ENCODE measurements at places on chromosomes 12 and 14. TPM values are rescaled to one million over a fixed set of nuclear protein-coding genes. Genes with fewer than 3 reads are reported as not detected.

GRCh38 chr12:24044941-24045703 lies 95.7 kb upstream of the SOX5 start:
- DNase-seq, result no peak
- H3K36me3 ChIP-seq, result no peaks in the 10 kb centered on the region
- no peaks in the 10 kb centered on the region for H3K27me3 ChIP-seq
- H3K27ac ChIP-seq, result no peak overlapping the region
- no peak overlapping the region for H3K4me3 ChIP-seq
- peaks cover 5% of the 10 kb centered on the region for H3K4me1 ChIP-seq

CACNA1C gene
- total RNA-seq, result 0.27 TPM

DNA sequence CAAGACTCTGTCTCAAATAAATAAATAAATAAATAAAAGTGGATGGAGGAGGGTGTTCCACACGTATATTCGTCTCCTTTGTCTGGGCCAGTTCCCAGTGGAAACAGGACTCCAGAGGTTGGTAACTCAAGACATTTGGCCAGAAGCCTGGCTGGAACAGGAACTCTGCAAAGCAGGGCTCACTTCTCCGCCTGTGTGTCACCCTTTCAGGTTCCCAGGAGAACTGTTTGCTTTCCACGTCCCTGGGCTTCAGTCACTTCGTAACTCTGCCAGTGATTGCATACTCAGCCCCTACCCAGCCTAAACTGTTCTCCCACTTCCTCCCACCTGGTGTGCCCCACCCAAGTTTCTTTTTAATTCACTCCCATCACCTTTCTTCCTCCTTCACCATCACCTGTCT lies 7.0 kb upstream of the UBE2N start:
- peaks cover 22% of the 10 kb centered on the region for H3K4me1 ChIP-seq
- H3K36me3 ChIP-seq, result no peaks in the 10 kb centered on the region
- H3K27me3 ChIP-seq, result peaks cover 6% of the 10 kb centered on the region
- DNase-seq, result no peak
- peak overlapping the region; percentile 28 for H3K4me3 ChIP-seq
- peak overlapping the region; percentile 44 for H3K27ac ChIP-seq

DNA sequence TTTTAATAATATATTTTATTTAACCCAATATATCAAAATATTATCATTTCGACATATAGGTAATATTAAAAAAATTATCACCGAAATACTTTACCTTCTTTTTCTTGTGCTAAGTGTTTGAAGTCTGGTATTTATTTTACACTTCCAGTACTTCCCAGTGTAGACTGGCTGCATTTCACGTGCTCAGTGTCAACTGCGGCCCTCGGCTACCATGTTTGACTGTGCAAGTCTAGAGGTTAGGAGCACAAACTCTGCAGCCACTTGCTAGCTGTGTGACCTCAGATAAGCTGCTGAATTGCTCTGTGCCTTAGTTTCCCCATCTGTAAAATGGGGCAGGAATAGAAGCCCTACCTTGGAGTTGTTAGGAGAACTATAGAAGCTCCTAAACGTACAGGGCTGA lies 42.3 kb upstream of the ESRRB start:
- no peaks in the 10 kb centered on the region for H3K4me1 ChIP-seq
- no peaks in the 10 kb centered on the region for H3K36me3 ChIP-seq
- H3K4me3 ChIP-seq, result no peak overlapping the region
- DNase-seq, result no peak
- H3K27me3 ChIP-seq, result peaks cover 26% of the 10 kb centered on the region

SPSB2 gene
- total RNA-seq, result 4.7 TPM

- H3K36me3 ChIP-seq, result no peaks in the 10 kb centered on the region
- no peak for DNase-seq
- H3K27ac ChIP-seq, result no peak overlapping the region
- H3K27me3 ChIP-seq, result no peaks in the 10 kb centered on the region
- H3K4me1 ChIP-seq, result peaks cover 26% of the 10 kb centered on the region
- H3K4me3 ChIP-seq, result no peak overlapping the region
Measured at GRCh38 chr14:64683264-64683663, 21.0 kb upstream of the PLEKHG3 start.

SMIM41 gene
- not detected for total RNA-seq

SYNE3 gene
- 44.1 TPM for total RNA-seq

DNA sequence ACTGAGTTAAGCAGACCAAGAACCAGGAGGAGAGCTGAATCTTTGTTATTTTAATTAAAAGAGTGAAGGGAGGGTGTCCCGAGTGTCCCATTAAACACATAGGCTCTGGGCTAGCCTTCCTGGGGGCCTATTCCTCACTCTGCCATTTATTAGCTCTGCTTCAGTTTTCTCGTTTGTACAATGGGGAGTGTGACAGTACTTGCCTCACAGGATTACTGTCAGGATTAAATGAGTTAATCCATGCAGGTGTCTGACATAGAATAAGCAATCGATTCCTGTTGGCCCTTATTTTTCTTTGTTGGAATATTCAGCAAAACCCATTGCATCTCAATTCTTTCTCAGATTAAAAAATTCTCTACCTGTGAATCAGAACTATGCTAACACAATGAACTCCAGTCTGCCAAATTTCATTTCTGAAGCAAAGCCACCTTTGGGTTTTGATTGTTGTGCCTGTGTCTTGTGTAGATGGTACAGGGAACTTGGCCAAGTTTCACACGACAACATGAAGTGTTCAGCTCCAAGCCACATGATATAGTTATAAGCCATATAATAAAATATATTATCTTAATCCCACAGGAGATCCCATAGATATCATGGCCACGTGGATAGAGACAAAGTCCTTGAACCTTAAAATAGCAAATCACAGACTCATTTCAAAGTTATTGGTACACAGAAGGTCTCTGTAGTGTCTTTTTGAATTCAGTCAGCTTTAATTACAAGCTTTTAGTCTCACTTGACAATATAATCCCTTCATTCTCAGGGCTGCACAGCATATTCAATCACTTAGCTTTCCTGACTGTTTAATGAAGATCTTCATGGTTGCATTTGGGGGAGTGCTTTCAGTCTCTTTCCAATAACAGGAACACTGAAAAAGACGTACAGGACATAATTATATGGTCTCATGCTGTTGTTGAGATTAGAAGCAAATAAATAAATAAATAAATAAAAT lies 34.4 kb upstream of the CRY1 start:
- H3K27me3 ChIP-seq, result peaks cover 8% of the 10 kb centered on the region
- H3K4me3 ChIP-seq, result no peak overlapping the region

GRCh38 chr12:30568453-30568852 lies 127.2 kb downstream of the IPO8 start:
- no peak for DNase-seq
- H3K27me3 ChIP-seq, result no peaks in the 10 kb centered on the region
- no peaks in the 10 kb centered on the region for H3K36me3 ChIP-seq

DNA sequence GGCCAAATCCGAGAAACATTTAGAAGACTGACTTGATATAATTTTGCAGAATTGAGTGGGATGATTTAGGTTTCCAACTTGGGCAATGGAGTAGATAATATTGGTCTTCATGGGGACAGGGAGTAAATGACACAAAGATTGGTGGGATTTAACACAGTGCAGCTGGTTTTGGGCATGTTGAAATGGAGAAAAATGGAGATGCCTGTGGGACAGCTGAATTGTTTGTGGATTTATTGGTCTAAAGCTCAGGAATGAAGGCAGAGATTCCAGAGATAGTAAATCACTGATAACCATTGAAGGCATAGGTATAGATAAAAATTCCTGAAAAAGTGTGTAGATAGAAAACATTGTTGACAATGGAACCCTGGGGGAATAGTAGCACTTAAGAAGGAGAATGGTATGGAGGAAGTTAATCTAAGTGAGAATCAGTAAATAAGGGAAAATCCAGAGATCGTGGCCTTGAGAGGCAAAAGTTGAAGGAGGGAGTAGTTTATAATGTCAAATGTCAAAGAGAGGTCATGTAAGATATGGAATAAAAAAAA lies 120.9 kb upstream of the ATP2B1 start:
- H3K4me1 ChIP-seq, result no peaks in the 10 kb centered on the region
- no peak for DNase-seq
- H3K36me3 ChIP-seq, result no peaks in the 10 kb centered on the region
- no peak overlapping the region for H3K27ac ChIP-seq

- no peaks in the 10 kb centered on the region for H3K36me3 ChIP-seq
- no peak overlapping the region for H3K27ac ChIP-seq
- no peak overlapping the region for H3K4me3 ChIP-seq
- no peaks in the 10 kb centered on the region for H3K27me3 ChIP-seq
- no peaks in the 10 kb centered on the region for H3K4me1 ChIP-seq
- no peak for DNase-seq
Measured at GRCh38 chr12:69966409-69966808, 141.4 kb downstream of the MYRFL start.

DNA sequence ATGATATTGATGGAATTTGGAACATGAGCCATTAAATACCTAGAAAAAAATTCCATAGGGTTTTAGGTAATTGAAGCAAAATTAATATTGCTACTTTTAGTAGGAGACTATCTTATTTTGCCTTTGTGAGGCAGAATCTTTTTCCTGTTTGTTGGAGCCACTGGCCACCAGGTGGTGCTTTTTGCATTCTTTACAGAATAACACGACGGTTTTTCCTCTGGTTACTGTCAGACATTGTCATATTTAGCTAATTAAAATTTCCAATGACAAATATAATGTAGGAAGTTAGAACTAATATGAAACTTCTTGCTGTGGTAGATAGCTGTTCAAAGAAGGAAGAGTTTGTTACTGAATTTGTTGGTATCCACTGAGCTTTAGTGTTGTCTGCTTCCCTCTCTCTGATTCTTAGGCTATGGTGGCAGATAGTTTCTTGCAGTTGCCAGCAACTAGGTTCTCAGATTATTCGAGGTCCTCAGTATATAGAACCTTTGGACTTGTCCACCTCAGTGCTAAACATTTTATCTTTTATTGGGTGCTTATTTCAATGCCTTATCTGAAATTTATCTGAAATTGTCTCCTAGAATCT lies 25.7 kb downstream of the RAB21 start:
- H3K27ac ChIP-seq, result no peak overlapping the region
- DNase-seq, result no peak
- peaks cover 11% of the 10 kb centered on the region for H3K4me1 ChIP-seq
- H3K4me3 ChIP-seq, result no peak overlapping the region
- no peaks in the 10 kb centered on the region for H3K27me3 ChIP-seq
- H3K36me3 ChIP-seq, result peaks cover 18% of the 10 kb centered on the region

FSCB gene
- total RNA-seq, result not detected

DNA sequence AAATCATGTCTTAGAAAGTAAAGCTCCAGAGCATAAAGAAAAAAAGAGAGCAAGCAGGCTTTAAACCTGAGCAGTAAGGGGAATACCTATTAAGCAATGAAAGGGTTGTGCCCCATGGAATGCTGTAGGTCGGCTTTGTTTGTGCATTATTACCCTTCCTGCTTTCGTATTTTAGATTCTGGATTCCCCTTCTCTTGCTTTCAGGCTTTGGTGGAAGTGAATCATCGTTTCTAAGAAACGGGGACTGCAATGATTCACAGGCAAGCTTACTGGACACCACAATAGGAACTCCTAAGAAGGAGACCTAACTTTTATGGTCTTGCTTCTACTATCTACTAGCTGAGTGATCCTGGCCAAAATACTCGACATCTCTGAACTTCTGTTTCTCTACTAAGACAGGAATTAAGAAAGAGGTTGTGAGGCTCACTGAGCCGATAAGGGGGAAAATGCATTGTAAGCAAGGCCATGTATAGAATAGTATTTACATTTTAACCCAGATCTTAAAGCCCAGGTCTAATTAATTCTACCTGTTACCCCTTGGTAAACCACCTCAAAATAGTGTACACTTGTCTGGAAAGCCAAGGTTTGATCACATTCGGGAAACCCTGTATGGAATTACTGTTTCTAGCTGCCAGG lies 1.2 kb upstream of the BMAL2 start:
- H3K4me1 ChIP-seq, result peaks cover 60% of the 10 kb centered on the region
- peak overlapping the region; percentile 92 for H3K4me3 ChIP-seq
- peak overlapping the region; percentile 90 for H3K27ac ChIP-seq
- peak; percentile 46 for DNase-seq

DNA sequence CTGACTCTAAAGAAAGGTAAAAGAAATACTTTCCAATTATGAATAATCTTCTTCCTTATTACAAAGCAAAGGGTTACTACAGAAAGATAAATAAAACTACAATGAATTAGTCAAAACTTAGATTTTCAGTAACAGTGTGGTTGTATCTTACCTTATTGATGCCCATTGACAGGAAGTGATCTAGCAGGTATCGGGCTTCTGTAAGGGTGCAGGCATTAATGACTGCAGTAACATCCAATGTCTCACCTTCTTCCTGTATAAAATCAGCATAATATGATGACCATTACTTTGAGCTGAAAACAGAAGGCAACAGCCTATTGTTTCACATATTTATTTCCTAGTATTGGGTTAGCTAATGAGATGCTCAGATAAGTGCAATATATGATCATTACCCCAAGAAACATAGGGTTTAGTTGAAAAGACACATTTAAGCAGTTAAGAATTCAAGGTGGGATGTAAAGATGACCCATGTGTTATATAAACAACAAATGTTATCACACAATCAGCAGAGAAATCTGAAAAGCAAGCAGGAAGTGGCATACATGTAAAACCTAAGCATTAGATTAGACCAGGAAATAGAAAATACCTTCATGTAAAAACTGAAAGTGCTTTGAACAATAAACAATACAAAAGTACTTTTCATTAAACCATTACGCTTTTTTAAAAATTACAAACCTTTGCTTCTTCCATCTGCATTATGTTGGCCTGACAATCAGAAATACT lies 111.2 kb downstream of the KIF21A start:
- no peaks in the 10 kb centered on the region for H3K27me3 ChIP-seq
- H3K36me3 ChIP-seq, result peaks cover 18% of the 10 kb centered on the region

GRCh38 chr12:116194935-116195431 lies 82.5 kb downstream of the MED13L start:
- peaks cover 6% of the 10 kb centered on the region for H3K36me3 ChIP-seq
- H3K27ac ChIP-seq, result peak overlapping the region; percentile 77
- H3K4me3 ChIP-seq, result peak overlapping the region; percentile 50
- DNase-seq, result peak; percentile 60

GRCh38 chr12:87227162-87227561 lies 802.0 kb downstream of the C12orf50 start:
- no peaks in the 10 kb centered on the region for H3K36me3 ChIP-seq
- H3K27ac ChIP-seq, result no peak overlapping the region
- H3K27me3 ChIP-seq, result no peaks in the 10 kb centered on the region

GRCh38 chr14:101113108-101113612 lies 209.6 kb upstream of the RTL1 start:
- H3K4me3 ChIP-seq, result no peak overlapping the region
- no peaks in the 10 kb centered on the region for H3K27me3 ChIP-seq
- no peak overlapping the region for H3K27ac ChIP-seq

CLECL1 gene
- 9.1 TPM for total RNA-seq

DNA sequence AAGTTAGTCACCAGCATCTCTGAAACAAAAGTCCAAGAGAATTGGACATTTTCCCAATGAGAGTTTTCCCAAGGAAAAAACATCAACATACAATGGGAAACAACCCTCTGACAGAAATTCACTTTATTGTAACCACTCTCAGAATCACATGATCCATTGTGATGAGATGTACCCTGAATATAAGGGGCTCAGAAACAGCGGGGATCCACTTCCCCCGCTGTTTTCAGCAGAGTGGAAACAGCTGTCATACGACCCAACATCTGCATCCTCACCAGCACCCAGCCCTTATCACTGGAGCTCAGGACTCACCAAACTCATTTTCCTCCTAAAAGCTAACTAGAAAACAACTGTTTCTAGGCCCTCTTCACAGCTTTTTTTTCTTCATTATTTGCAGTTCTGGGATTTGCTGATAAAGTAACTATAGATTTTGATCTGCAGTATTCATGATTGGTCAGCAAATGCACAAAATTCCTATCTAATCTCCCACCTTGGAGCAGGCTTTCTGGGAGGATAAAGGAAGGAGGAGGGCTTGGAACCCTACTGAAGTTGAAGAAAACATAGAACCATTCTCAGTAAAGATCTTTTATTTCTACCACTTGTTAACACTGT lies 31.3 kb downstream of the CORO1C start:
- no peak overlapping the region for H3K4me3 ChIP-seq
- peaks cover 41% of the 10 kb centered on the region for H3K4me1 ChIP-seq
- H3K36me3 ChIP-seq, result peaks cover 29% of the 10 kb centered on the region

RAD9B gene
- total RNA-seq, result 1.4 TPM

- no peaks in the 10 kb centered on the region for H3K36me3 ChIP-seq
- H3K27ac ChIP-seq, result no peak overlapping the region
Measured at GRCh38 chr14:32650665-32651064, 288.0 kb upstream of the NPAS3 start.

A2M gene
- total RNA-seq, result not detected
